Stimulated activated effector memory CD8-positive, alpha-beta T cell treated with anti-CD3 and anti-CD28 coated beads, Interleukin-12 subunit alpha, Interleukin-12 subunit beta, amount 100 ng/mL, for 72 hours (primary cell): ENCODE measurements at places on chromosomes 5 and 9.

DNA sequence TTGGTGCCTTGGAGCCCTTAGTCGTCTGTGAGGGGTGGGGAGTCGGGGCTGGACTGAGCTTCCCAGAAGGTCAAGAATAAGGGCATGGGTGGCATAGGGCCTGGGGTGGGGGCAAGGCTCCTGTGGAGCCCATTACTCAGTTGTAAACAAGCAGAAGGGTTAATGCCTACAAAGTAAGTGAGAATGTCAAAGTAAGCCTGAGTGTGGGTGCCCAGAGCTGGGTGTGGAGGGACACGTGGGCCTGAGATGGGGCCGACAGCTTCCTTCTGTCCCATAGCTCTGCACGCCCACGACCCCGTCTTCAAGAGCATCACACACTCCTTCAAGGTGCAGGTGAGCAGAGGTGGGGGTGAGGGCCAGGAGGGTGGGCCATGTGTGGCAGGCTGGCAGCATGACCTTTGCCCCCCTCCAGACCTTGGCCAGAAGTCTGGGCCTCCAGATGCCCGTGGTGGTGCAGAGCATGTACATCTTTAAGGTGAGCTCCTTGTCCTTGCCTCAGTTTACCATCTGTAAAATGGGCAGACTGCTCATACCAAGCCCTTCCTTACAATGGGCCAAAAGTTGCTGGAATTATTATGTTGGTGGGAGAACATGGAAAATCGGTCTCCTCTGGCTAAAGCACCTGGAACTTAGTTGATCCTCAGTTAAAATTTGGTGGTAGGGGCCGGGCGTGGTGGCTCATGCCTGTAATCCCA, 11.1 kb downstream of the DOLK start:
- DNase-seq: no peak

GRCh38 chr9:129380961-129381401, 202.9 kb upstream of the IER5L start:
- no peak for DNase-seq

- no peak for DNase-seq
These were observed 1006.9 kb downstream of the CDH9 start for GRCh38 chr5:26031481-26031880.

DNA sequence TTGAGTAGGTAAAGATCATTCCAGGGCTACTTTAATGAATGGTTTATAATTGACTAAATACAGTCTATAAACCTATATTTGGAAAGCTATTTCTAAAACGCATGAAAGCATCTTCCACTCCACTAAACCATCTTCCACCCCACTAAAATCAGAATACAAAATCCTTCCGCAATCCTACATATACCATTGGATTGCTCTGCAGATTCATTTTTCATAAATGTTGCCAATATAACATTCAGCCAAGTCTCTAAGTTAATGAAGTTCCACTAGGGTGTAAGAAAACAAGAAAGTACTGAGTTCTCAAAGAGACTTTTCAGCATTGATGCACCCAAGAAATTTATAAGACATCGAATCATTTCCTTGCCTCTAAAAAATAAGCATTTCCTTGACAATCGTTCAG, 4.7 kb downstream of the SLC24A2 start:
- DNase-seq: no peak

- DNase-seq: no peak
These were observed 47.2 kb upstream of the COX7C start for GRCh38 chr5:86570427-86571083.

DNA sequence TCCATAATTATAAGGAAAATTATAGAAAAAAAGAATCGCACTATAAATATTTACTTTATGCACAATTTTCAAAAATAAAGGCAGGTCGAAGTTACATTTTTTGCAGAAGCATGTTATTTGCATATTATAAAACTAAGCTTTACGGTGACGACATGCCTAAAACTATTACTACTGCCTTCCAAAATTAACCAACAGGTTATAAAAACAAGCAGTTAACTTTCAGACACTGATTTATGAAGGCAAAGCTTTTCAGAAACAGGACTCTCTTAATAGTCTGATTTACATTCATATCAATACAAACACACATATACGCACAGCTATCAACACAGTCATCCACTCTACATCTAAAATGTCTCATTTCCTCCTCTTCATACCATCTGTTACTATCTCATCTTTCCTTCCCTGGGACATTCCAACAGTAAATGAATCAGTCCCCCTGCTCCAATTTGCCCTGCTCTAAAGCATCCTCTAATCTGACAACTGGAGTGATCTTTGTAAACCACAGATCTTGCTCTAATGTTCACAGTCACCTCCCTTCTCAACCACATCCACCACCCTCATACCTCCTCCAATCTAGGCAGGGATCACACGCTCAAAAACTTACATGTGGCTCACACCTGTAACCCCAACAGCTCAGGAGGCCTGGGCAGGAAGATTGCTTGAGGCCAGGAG, 21.6 kb downstream of the FBXW11 start:
- no peak for DNase-seq
